ENCODE measurements at places on chromosomes 2 and 18. TPM values are rescaled to one million over a fixed set of nuclear protein-coding genes. Genes with fewer than 3 reads are reported as not detected.

DNA sequence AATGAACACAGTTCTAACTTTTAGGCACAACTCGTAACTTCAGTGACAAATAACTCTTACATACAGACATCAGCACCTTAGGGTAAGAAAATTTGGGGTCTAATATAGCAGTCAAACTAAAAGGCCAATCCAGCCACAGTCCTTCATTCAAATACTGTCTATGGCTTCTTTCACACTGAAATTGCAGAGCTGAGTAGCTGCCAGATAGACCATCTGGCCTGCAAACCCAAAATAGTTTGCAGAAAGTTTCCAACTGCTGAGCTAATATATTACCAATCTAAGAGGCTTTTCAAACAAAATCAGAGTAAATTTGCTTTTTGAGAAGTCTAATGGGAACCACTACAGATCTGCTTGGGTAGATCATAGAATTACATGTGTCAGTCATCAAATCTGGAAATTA, 183.4 kb downstream of the GALR1 start:
- no peaks in the 10 kb centered on the region for H3K4me1 ChIP-seq
- H3K27me3 ChIP-seq, result peaks cover 15% of the 10 kb centered on the region
- no peak overlapping the region for H3K4me3 ChIP-seq
- DNase-seq, result no peak
- H3K27ac ChIP-seq, result no peak overlapping the region

- peaks cover 11% of the 10 kb centered on the region for H3K27me3 ChIP-seq
- H3K4me3 ChIP-seq, result no peak overlapping the region
- H3K4me1 ChIP-seq, result no peaks in the 10 kb centered on the region
These were observed 23.0 kb upstream of the RTN4 start for GRCh38 chr2:55073000-55073983.

DNA sequence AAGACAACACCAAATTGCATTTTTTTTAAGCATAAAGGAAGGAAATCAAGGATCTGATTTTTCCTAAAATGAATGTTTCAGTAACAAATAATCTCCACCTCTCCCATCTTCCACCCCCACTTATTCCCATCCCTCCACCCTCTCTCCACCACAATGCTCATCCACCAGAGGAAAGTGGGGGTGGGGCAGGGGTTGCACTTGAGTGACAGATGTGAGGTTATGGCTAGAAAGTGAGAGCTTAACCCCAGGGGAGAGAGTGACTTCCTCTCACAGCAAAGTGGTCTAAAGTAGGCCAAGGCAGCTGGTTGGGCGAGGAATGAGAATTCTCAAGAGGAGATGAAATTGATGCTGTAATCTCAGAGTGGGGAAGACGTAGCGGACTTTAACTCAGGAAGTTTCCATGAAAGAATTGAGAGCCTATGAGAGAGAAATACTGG, 104.7 kb downstream of the HNRNPLL start:
- no peak overlapping the region for H3K4me3 ChIP-seq
- H3K4me1 ChIP-seq, result peaks cover 2% of the 10 kb centered on the region
- no peak for DNase-seq
- no peaks in the 10 kb centered on the region for H3K36me3 ChIP-seq
- no peak overlapping the region for H3K27ac ChIP-seq
- H3K27me3 ChIP-seq, result peaks cover 19% of the 10 kb centered on the region

- H3K27ac ChIP-seq, result no peak overlapping the region
- H3K36me3 ChIP-seq, result no peaks in the 10 kb centered on the region
- peaks cover 2% of the 10 kb centered on the region for H3K27me3 ChIP-seq
- DNase-seq, result no peak
- no peak overlapping the region for H3K4me3 ChIP-seq
- H3K4me1 ChIP-seq, result peaks cover 4% of the 10 kb centered on the region
These were observed 35.0 kb downstream of the ADD2 start for GRCh38 chr2:70732766-70733645.

The RGPD4 gene
- not detected for total RNA-seq

The SAG gene
- total RNA-seq, result not detected
